ENCODE measurements at places on chromosomes 7 and 10.

DNA sequence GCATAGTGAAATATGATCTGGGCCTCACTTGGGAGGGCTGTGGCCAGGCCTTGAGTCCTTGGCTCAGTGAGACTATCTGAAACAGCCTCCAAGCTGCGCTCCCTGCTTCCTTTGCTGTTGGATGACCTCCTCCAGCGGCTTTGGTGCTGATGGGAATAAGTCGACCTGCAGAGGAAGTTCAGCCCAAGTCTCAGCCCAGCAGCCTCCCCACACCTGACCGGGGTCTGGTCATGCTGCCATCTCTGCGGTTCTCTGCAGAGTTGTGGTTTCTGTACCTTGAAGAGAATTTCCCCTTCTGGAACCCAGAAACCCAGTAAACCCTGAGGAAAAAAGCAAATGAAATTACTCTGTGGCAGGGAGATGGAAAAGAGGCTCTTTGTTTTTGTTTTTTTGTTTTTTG is 4.6 kb upstream of the RBAK start:
- no peak for DNase-seq

GRCh38 chr10:71496927-71497762 is 100.4 kb downstream of the CDH23 start:
- no peak for DNase-seq

GRCh38 chr10:34581801-34582532 is 233.1 kb downstream of the PARD3 start:
- no peak for DNase-seq

GRCh38 chr7:113657603-113658002 is 261.2 kb downstream of the PPP1R3A start:
- DNase-seq: no peak

- DNase-seq: no peak
Measured at GRCh38 chr7:17530244-17530643, 231.8 kb downstream of the AHR start.

DNA sequence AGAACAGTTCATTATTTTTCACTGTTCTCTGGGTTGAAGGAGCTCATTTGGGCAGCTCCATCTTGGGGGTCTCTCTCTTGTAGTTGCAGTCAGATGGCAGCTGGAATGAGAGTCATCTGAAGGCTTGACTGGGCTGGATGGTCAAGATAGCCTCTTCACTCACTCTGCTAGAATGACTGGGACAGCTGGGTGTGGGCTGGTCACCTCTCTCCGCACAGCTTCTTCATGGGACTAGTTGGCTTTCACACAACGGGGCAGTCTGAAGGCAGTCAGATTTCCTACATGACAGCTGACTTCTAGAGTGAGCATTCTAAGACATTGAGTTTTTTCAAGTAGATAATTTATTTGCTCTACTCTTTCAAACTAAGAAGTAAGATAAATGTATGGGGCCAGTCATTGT is 13.1 kb downstream of the PLEKHA1 start:
- no peak for DNase-seq

GRCh38 chr7:132520591-132521280 is 55.5 kb downstream of the PLXNA4 start:
- DNase-seq: no peak

- DNase-seq: no peak
Measured at GRCh38 chr10:101380353-101381017, 26.5 kb downstream of the BTRC start.

DNA sequence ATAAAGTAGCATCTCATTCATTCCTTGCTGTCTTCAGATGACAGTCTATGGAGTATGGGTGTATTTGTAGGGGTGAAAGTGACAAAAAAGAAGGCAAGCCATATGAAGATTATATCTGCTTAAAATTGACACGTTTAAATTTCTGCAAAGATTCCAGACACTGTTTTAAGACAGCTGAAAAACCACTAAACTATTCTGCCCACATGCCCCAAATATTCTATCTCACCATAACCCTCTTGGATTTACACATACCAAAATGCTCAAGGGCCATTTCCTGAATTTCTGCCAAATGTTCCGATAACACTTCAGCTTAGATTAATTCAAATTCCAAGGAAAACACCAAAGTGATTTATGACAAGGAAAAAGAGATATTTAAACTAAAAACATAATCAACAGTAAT is 99.9 kb upstream of the IL6 start:
- DNase-seq: no peak

DNA sequence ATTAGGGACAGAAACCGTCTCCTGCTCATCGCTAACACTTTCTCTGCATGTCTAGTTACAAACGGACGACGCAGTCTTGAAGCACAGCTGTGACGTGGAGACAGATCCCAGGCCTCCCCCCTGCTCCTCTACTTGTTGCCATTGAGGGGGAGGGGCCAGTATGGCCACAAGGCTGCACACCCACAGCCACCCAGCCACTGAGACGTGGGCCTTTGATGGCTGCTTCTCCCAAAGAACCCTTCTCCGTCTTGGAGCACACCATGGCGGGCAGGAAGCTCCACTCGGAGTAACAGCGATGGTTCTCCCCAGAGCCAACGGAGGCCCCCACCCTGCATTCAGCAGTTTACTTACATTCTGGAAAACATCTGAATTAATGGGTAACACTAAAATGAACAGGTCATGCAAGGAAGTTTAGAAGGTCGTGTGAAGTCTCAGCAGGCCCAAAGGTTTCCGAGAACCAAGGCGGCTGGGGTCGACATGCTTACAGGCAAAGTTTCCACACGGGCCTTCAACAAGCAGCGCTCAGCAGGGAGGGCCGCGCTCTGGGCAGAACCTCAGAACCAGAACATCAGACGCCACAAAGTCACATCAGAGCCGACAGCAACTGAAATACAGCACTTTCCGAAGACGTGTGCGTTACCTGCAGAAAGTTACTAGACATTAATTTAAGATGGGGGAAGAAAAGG is 169.6 kb downstream of the DIP2C start:
- DNase-seq: no peak

- DNase-seq: no peak
Measured at GRCh38 chr7:105020926-105021325, 6.9 kb downstream of the KMT2E start.

- DNase-seq: no peak
Measured at GRCh38 chr7:72391821-72392377, 20.2 kb downstream of the CALN1 start.

GRCh38 chr10:96716390-96716789 is 3.9 kb downstream of the PIK3AP1 start:
- DNase-seq: no peak

DNA sequence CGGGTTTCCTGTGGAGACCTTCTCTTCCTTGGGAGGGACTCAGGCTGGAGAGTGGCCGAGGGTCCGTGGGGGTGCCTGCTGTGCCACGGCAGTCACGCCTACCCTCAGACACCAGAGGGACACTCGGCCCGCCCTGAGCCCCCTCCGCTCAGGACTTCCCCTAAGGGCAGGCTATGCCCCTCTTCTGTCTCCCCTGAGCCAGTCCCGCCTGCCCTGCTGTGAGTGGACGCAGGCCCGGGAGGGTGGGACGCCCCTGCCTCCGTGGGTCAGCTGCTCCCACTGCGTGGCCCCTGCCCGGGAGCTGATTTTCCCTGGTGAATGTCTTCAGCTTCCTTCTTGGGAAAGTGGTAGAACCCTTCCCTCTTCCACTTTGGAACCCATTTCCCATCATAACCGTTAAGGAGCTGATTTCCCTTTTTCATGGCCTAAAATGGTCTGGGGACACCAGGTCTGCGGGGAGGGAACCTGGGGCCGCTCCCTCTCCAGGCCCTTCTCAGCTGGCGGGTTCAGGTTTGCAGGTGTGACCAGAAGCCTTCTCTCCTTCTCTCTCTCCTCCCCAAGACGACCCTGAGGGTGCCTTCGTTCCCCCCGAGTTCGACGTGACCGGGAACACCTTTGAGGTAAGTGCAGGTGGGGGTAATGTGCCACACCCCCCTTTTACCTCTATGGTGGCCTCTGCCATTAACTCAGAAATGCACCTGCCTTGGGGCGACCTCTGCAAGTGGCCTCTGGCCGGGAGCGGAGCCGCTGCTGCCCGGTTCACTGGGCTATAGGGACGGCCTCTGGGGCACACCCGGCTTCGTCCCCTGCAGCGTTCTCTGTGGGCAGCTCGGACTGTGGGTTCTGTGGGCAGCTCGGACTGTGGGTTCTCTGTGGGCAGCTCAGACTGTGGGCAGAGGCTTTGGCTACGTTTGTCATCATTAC is 7.9 kb downstream of the KNDC1 start:
- DNase-seq: no peak

DNA sequence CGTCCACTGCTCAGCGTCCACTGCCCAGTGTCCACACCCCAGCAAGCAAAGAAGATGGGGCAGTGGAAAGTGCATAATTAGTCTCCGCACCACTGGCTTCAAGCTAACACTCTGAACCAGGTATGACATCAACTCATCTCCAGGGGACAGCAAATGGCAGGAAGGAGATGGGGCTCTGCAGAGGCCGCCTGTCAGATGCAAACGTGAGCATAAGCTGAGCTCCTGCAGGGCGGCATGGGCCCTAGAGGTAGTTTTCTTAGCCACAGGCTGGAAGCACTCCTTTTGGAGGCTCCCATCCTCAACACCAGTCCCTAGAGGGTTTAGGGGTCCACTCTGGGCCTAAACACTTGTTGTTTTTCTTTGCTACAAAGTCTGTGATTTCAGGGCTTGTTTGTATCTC is 335.8 kb upstream of the MKI67 start:
- DNase-seq: no peak

DNA sequence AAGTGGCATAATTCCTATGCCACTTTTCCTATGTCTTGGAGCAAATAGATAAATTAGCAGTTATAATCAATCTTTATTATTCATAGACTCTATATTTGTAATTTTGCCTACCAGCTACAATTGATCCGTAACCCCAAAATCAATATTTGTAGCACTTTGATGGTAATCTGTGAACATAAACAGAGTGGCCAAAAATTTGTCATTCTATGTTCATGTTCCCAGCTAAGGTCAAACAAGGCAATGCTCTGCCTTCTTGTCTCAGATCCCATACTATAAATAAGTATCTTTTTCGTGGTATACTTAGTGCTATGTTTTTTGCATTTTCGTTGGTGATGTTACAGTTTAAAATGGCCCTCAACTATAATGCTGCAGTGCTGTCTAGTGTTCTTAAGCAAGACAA is 228.5 kb downstream of the FZD1 start:
- no peak for DNase-seq

- DNase-seq: no peak
Measured at GRCh38 chr10:37489658-37490003, 364.2 kb downstream of the ANKRD30A start.

GRCh38 chr7:111931016-111931517 is 275.1 kb downstream of the DOCK4 start:
- DNase-seq: no peak
